ENCODE measurements at places on chromosomes 12 and 14.
A peak's percentile ranks its signal among the peaks of the same experiment; 100 is the strongest.

DNA sequence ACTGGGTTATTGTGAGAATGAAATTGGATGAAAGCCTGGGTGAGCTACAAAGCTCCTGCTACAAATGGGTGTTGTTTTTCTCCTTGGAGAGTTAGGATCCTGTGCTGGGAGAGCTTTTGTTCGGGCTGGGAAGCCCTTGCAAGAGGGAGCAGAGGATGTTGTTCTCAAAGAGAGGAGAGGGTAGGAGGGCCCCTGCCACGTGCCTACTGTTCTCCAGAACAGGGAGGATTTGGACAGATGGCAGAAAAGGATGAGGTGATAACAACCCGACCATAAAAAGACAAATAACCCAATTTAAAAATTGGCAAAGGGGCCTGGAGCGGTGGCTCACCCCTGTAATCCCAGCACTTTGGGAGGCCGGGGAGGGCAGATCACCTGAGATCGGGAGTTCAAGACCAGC lies 68.8 kb downstream of the GALNT16 start:
- DNase-seq, result no peak

DNA sequence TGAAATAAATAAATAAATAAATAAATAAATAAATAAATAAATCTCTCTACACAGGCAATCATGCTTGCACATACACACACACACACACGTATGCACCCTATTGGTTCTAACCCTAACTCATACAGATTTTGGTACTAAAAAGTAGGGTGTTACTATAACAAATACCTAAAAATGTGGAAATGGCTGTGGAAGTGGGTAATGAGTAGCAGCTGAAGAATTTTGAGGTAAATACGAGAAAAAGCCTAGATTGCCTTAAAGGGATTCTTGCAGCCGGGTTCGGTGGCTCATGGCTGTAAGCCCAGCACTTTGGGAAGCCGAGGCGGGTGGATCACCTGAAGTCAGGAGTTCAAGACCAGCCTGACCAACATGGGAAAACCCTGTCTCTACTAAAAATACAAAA lies 15.7 kb upstream of the SLC2A3 start:
- DNase-seq, result no peak

DNA sequence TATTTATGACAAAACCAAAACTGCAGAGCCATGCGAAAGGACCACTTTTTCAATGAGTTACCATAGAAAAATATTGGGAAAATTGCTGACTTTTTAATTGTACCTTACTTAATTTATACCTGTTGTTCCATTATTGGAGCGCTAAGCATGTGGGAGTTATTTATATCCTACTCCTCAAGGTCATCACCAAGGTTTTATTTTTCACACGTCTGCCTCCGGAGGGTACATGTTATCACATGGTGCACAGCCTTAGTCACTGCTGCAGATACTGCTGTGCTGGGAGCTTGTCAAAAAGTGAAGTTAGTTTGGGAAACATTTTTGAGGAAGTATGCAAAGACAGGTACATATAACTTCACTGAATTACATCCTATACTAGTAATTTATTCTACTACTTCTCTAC lies 1444.3 kb downstream of the AACS start:
- no peak for DNase-seq

GRCh38 chr12:124451637-124452243 lies 115.7 kb downstream of the NCOR2 start:
- DNase-seq, result no peak

DNA sequence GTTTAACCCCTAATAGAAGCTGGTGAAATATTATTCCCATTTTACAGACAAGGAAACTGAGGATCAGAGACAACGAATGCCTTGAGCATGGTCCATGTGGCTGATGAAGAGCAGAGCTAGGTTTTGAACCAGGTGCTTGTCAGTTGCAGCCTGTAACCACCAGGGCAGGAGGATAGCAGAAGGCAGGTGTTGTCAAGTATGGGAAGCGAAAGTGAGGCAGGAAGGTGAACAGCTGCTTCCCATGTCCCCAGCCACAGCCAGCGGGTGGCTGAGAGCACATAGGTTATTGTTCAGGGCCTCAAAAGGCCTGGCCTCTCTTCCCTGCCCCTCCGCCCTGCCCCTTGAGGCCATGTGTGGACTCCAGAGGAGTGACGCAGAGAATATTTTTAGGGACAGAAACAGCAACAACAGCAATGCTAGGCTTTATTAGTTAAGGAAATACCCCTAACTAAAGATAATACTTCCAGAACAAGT lies 39.6 kb downstream of the IQSEC3 start:
- no peak for DNase-seq

DNA sequence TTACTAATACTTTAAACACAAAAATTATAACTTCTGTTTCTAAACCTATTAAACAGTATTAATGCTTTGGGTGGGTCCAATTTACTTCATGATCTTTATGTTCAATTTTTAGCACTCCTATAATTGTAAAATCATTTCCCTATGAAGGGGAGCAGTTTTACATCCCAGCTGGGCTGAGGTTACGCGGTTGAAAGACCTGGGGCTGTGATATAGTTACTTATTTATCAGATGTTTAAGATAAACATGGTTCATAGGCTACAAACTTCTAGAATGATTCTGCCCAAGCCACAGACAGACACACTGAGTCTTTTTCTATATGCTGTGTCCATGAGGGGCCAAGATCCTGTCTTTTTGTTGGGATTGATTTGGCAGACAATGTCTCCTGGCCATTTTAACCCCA lies 44.4 kb downstream of the DYRK2 start:
- DNase-seq, result no peak

GRCh38 chr12:14113031-14113430 lies 131.6 kb upstream of the GRIN2B start:
- no peak for DNase-seq

DNA sequence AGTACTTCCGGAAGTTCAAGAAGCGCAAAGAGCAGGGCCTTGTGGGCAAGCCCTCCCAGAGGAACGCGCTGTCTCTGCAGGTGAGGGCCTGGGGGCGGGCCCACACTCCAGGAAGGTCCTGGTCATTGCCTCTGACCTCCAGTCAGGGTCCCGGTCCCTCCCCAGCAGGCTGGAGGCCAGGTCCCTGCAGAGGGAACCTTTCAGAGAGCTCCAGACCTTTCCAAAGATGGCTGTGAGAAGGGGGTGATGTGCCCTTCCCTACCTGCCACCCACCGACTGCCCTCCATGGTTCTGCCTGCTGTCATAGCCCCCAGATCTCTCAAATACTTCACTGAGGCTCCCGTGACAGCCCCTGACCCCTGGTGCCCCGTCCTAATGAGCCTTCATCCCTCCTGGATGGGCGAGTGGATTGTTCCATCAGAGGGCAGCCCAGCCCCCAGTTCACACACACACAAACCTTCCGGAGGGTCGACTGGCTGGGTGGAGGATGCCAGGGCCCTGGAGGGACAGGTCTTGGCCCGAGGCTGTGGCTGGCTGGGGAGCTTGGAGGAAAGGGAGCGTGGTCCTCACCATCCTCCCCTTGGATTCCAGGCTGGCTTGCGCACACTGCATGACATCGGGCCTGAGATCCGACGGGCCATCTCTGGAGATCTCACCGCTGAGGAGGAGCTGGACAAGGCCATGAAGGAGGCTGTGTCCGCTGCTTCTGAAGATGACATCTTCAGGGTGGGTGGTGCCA lies 117.5 kb upstream of the FKBP4 start:
- no peak for DNase-seq

- DNase-seq, result no peak
Measured at GRCh38 chr14:85622106-85622505, 92.2 kb downstream of the FLRT2 start.

DNA sequence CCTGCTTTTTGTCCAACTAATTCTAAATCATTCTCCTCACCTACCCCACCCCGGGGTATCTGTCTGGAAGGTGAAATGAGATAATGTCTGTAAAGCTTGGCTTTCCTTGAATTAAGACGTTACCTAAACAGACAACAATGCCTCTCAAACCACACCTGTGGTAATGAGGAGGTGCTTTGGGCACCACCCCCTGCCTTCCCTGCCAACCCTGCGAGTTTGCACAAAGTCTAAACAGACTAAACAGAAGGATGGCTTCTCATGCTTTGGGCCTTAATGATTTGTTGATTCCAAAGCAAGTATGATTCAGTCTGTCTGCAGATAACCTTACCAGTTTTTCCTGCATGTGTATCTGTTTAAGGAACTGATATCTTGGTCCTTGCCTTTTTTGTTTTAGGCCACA lies 82.4 kb downstream of the ZFC3H1 start:
- no peak for DNase-seq

DNA sequence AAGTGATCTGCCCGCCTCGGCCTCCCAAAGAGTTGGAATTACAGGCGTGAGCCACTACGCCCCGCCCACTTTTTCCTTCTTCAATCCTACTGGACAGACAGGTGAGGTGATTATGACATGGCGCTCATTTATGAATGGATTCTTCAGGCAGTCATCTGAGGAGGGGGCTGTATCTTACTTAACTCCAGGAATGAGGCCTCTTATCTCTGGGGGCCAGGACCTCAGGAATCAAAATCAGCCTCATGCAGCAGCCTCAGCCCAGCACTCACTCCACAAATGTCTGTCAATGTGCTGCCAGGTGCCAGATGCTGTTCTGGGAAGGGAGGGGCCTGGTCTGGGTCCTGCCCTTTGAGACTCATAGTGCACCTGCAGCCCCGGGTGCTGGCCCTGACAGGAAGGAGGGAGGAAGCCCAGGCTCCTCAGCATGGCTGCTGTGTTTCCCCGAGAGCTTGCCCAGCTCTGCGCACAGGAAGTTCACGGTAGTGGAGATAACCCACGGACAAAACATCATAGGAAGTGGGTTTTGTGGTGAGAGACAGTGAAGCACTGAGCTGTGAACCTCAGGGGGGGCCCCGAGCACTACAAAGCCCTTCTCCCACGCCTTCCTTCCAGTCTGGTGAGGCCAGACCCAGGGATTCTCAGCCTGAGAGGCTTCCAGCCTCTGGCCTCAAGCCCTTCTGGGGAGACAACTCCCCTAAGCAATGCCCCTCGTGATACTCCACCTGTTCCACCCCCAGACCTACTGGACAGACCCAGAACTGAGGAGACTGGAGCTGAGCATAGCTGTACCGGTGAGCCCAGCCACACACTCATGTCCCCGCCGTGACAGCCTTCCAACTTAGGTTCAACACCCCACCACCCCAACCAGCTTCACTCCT lies 22.3 kb downstream of the GALNT6 start:
- DNase-seq, result no peak

DNA sequence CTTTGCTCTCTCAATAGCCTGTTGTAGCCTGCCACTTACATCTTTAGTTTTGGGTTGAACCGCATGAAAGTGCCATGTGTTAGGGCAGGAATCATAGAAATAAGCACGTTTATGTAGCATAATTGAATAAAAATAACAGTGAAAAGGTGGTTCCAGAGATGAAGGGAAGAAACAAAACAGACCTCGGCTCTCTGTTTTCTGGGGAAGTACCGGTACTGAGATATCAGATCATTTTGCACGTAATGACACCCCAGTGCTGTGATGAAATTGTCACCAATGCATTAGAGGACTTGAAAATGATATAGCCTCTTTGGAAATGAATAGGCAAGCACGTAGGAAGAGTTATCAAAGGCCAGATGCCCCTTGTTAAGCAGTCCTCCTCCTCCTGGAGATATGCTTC lies 42.5 kb upstream of the DLK1 start:
- DNase-seq, result no peak

DNA sequence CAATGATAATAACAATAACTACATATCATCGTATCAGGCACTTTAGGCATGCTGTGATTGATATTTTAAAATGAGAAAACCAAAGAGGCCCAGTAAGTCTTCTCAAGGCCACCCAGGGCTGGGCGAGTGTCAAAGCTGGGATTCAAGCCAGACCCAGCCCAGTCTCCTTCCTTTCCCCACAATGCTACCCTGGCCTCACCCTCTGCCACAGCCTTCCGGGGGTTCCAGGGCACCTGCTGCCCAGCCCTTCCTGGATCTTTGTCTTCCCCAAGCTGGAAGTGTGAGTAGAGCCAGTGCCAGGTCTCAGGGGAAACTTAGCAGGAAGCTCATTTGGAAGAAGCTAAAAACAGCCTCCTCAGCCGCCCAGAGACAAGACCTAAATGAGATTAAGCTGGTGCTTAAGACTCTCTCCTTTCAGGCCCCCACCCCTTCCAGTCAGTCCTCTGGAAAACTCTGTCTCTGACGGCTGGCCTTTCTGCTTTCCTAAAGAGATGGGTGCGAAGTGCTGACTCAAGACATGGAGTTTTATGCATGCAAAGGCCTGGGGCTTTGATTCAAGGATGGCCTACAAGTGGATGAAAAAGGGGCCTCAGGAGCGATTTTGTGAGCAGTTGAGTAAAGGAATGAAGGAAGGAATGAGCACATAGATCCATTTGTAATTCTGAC lies 184.2 kb downstream of the KCNA5 start:
- DNase-seq, result no peak

GRCh38 chr12:113820309-113820708 lies 145.8 kb downstream of the RBM19 start:
- no peak for DNase-seq

DNA sequence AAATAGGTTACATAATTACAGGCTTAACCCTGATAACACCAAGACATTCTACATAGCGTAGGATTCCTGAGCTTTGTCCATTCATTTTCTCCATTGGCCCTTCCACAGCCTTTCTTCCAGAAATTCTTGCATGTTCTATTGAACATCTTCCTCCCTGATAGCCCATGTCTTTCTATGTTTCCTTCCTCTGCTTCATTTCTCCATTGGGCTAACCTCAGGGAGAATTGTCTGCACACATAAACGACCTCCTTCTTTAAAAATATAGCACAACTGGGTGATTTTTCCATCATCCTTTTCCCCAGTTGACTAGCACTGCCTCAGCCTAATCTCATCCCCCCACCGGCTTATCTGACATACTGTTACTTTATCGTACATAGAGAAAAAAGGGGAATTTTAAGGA lies 11.2 kb downstream of the DIO2 start:
- no peak for DNase-seq

DNA sequence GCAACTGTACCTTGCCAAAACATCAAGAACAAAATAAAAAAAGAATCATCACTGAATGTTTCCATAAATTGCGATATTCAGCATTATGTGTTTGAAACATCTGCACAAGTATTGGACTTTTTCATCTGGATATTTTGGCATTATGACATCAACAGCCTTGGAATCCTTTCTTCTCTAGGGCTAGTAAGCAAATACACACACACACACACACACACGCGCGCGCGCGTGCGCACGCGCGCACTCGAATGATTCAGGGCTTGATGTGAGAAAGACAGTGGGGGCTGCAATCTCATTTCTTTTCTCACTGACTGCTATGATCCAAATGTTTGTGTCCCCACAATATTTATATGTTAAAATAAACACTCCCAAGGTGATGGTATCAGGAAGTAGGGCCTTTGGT lies 90.0 kb upstream of the SLC38A4 start:
- DNase-seq, result peak; percentile 63

- no peak for DNase-seq
Measured at GRCh38 chr14:101535232-101535631, 26.1 kb upstream of the DIO3 start.

DNA sequence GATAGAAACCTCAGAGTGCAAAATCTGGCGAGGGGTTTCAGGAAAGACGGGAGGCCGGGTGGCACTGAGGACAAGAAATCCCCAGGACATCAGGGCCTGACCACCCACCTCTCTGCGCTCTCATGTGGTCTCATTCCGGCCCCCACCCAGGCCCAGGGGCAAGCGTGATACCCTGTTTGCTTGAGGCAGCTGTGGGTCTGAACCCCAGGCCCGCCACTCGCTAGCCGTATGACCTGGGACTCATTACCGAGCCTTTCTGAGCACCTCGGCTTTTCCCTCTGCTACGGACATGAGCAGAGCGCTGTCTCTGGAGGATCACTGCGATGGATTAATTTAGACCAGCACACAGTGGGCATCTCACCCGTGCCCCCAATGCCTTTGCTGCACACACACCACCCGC lies 25.5 kb upstream of the BCDIN3D start:
- DNase-seq, result no peak

GRCh38 chr12:53592426-53592825 lies 33.8 kb downstream of the ATF7 start:
- DNase-seq, result no peak
